ENCODE measurements at places on chromosomes 4 and X.

DNA sequence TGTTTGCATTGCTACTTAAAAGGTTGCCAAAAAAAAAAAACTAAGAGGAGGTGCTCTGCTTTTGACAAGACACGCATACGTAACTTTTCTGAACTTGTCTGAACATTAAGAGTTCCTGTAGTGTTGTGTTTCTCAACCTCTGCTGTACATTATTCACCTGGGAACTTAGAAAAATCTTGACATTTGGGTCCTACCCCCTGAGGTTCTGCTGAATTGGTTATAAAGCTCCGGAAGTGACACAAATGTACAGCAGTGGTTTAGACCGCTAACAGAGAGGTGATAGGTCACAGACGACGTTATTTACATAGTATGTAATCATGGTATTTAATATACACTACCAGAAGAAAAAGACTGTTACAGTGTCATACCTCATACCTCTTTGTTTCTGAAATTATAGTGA is 61.1 kb downstream of the CPEB2 start:
- DNase-seq, result no peak

GRCh38 chrX:79138658-79139241 is 5.7 kb upstream of the GPR174 start:
- DNase-seq, result no peak

GRCh38 chr4:86846921-86847320 is 2.3 kb downstream of the SLC10A6 start:
- no peak for DNase-seq

DNA sequence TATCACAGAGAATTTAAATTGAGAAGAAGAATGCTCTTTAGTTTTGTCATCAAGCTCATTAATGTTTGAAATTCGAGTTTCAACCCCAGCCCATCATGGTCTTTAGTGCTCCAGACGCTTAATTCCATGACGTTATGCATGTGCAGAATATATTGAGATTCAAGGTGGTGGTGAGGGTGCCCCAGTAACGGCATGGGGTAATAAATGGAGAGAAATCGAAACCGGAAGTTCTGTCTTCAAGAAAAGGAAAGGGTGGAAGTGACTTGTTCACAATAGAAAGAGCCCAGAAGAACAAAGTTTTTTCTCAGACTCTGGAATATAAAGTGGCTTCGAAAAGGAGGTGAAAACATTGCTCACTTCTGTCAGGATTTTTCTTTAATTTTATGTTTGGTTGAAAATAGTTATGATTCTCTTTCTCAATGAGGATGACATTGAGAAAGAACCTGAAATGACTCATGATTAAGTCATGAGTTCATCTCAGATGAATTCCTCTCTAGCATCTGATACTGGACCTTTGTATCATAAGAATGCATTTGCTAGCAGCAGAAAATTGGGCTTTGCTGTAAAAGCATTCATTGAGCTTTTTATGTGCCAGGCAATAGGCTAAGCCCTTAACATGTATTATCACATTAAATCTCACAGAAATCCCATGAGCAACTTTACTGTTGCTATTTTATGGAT is 779 bp upstream of the DDX60L start:
- peak; percentile 36 for DNase-seq

DNA sequence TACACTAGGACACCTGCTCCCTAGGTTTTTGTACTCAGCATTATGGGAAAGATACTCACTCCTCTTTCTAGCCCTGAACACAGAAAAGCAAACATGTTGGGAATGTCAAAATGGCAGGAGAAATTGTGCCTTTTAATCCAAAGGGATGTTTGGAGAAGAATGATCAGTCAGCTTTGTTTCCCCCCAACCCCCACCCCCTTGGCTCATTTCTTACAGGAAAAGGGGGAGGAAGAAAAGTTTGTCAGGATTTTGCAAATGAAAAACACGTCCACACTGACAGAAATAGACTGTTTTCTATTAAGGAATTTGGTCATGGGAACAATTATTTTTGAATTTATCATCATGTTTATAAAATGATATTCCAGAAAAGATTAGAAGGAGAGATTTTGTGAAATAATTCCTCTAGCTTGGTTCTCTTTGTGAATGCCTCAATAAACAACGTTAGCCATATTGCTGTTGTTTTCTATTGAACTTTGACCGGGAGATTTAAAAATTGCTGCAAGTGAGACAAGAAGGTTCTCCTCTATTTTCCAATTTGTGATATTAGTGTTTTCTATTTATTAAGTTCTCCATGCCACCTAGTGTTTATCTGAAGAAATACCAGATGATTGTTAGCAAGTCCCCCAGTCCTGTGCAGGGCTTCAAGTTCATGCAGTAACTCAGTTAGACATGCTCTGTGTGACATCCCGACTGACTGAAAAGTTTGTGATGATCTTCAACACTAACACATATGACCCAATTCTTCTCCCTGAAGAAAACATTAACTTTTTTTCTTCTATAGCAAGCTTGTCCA is 31.3 kb upstream of the TFDP3 start:
- no peak for DNase-seq

- no peak for DNase-seq
Measured at GRCh38 chrX:28589046-28589445, 1.8 kb downstream of the IL1RAPL1 start.

GRCh38 chr4:67593741-67594175 is 35.2 kb downstream of the STAP1 start:
- DNase-seq, result no peak

- DNase-seq, result no peak
Measured at GRCh38 chr4:186724864-186725468, 1.3 kb upstream of the FAT1 start.

DNA sequence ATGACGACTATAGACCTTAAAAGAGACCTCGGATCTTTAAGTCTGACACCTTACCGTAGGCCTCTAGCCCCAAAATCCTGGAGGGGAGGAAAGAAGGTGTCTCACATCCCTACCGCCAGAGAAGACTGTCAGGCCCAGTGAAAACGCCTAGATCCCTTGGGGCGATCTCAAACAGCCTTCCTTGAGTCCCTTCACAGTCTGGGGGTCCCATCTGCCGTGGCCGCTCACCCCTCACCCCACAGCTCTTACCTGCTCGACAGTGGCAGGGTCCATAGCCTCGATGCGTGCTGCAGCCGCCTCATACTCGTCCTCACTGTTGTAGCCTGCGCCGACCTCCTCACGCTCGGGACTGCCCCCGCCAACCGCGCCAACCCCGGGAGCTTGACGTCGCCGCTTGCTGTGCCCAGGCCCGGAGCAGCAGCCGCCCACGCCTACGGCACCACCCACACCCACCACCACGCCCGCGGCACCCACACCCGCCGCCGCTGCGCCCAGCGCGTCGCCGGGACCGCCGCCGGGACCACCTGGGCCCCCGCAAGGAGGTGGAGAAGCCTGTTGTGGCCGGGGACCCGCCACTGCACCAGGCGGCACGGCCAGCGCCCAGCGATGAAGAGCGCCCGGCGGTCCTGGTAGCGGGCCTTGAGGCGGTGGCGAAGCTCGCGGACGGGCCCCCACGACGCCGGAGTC is 536 bp downstream of the OTUD5 start:
- peak; percentile 58 for DNase-seq

DNA sequence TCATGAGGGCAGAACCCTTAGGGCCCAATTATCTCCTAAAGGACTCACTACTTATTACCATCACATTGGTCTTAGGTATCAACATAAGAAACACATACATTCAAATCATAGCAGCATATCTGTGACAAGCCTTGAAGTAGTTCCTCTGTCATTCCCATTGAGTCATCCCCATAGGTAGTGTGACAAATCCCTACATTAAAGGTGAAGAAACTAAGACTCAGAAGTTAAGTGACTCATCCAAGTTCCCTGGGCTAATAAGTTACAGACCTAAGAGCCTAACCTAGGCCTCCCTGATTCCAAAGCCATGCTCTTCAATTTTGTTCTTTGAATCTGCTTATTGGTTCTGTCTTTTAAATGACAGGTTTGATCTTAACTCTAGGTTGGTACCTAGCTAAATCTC is 58.2 kb downstream of the CD38 start:
- DNase-seq, result no peak

DNA sequence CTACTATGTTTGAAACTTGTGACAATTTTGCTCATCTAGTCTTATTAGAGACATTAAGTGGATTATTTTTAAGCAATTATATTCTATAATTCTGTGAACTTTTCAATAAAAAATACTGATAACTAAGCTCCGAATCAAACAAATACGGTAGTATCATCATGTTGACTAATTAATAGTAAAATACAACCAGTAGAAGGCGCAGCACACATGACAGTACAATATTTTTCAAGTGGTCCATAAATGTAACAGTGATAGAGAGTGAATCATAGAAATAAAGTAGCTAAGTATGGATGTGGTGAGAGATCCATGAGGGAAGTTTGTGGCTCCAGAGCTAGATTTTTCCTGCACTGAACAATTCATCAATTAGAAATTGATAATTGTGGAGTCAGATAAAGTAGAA is 666.2 kb downstream of the KCTD8 start:
- DNase-seq, result no peak

DNA sequence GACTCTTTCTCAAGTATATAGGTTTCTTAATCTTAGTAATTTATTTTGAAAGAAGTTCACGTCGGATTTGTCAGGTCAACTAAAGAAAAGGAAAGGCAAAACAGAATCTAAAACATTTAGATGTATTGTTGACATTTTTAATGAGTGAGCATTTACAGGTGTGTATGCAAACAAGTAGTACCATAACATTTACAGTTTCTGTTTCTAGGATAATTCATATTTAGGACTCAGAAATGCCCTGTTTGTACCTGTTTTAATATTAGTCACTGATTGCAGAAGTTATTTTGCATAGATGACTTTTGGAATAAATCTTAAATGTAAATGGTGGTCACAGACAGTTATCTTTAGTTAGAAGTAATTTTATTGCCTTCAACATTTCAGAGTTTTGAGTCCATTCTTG is 151.3 kb upstream of the NUDT6 start:
- no peak for DNase-seq

DNA sequence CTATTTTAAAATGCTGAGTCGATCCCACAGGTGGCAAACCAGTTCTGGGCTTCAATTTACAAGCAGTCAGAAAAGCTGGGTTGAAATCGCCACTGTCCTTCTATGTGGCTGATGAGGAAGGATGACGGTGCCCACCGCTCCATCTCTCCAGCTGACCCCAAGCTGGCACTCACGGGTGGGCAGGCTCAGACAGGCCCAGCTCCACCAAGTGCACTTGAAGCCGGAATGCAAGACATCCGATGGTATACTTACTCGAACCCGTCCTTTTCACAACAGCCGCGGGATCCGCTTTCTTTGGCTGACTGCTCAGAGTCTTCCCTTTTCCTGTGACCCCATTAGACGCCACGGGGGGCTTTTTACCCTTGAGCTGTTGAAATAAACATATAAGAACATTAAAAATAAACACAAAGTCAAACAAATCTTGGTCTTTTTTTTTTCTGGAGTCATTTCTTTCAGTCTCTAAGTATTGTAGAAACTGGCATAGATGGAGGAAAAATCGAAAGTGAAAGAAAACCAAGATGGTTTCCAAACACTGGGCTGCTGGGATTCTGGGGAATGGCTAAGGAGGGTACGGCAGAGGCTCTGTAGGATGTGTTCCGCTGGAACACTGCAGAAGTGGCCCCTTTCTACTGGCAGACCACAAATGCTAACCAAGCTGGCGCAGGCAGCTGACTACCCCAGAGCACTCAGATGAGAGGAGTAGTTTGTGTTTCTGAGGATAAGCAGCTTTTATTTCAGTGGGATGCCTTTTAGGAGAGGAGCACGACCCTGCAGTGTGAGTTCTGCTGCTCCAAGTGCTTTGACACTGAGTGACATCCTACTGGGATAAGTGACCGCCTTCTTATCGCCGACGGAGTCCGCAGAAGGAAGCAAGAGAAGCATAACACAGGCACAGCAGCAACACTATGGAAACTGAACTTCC is 160.9 kb downstream of the AFAP1 start:
- no peak for DNase-seq

GRCh38 chrX:129997086-129997485 is 14.7 kb downstream of the BCORL1 start:
- DNase-seq, result no peak

- peak; percentile 57 for DNase-seq
Measured at GRCh38 chr4:56215901-56216300, 171.4 kb downstream of the AASDH start.

DNA sequence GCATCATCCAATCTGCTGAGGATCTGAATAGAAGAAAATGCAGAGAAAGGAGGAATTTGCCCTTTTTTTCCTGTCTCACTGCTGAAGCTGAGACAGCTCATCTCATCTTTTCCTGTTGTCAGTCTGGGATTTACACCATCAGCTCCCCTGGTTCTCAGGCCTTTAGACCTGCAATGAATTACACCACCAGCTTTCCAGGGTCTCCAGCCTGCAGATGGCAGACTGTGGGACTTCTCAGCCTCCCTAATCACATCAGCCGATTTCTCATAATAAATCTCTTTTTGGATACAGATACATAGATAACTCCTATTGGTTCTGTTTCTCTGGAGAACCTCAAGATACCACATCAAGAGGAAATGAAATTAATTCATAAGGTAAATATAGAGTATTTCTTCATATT is 134.6 kb upstream of the MAB21L2 start:
- no peak for DNase-seq

- no peak for DNase-seq
Measured at GRCh38 chr4:15695240-15695699, 7.6 kb upstream of the BST1 start.

- no peak for DNase-seq
Measured at GRCh38 chrX:78496483-78496882, 162.6 kb downstream of the RTL3 start.

- DNase-seq, result no peak
Measured at GRCh38 chr4:144565527-144566195, 80.3 kb upstream of the HHIP start.

- DNase-seq, result no peak
Measured at GRCh38 chr4:2924286-2924685, 38.9 kb downstream of the NOP14 start.

- no peak for DNase-seq
Measured at GRCh38 chr4:13534344-13535063, 9.8 kb downstream of the NKX3-2 start.

GRCh38 chr4:85187106-85187505 is 220.6 kb upstream of the WDFY3 start:
- no peak for DNase-seq

DNA sequence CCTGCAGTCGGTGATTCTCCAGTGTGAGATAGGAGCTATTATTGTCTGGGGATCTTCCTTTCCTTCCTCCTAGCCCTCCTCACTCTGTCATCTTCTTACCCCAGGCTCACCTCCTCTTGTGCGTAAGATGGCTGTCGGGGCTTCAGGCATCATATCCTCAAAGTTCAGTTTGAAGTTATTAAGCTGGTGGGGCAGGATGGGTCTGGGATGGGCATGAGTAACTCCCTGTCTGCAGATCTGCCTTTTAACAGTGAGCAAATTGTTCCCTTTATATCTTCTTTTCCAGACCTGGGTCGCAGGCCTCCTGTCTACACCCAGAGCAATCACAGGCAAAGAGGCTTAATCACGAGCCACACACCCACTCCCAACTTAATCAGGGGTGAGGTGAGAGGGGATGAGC is 900 bp upstream of the MTMR1 start:
- DNase-seq, result no peak
